ENCODE measurements at places on chromosomes 5 and 9. TPM values are rescaled to one million over a fixed set of nuclear protein-coding genes. Genes with fewer than 3 reads are reported as not detected.
A peak's percentile ranks its signal among the peaks of the same experiment; 100 is the strongest.

GRCh38 chr9:6195714-6196360 lies 19.8 kb upstream of the IL33 start:
- no peak for DNase-seq

GRCh38 chr9:117737721-117738226 lies 33.6 kb downstream of the TLR4 start:
- DNase-seq: no peak

DNA sequence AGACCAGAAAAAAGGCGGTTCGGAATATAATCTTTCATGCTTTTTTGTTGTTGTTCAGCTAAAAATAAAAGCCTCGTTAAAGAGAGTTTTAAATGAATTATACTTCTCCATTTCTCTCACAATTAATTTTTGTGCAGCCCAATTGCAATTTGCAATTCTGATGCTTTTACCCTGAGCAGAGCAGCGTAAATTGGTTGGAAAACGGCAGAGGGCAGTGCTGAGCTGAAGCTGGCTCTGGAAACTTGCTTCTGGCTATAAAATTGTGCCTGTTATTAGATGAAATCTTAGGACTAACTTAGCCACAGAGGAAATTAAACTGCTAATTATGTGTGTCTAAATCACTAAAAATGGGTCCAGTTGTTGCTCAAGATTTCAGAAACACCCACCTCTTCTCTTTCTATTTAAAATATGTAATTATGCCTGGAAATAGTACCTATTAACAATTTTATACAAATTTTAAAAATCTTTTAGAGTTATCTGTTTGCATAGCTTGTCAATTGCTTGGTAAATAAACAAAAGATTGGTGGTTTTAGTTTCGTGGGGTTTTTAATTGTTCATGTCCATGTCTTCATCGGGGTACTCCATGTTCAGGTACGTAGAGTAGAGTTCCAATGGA lies 441.8 kb upstream of the TLE4 start:
- no peak for DNase-seq

DNA sequence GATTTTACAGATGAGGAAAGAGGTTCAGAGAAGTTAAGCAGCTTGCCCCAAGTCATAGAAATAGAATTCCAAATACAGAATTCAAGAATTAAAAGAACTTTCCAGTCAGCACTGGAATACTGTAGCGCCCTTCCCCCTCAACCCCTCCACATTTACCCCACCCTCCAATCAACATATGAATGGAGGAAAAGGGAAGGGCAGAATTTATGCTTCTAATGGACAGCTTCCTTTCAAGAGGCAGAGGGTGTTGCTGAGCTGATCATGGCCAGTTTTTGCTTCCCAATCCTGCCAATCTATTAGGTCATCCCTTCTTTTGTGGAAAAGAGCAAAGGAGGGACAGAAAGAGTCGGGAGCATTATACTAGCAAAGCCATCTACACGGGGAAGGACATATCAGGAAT lies 39.1 kb upstream of the ANKRD31 start:
- DNase-seq: no peak

DNA sequence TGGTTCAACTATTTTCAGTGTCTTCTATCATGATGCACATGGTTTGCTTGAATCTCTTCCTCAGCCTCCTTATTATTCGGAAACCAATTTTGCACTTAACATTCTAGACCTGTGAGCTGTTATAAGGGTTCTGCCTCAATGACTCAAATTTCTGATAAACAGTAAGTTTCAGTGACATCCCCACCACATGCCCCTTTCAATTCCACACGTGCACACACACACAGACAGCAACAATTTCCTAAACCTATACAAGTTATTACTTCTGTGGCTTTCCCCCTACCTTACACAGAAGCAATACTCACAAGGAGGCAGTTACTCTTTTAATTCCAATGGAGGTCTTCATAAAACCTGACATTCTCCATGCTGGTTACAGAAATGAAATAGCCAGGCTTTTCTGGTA lies 102.4 kb downstream of the ELAVL2 start:
- no peak for DNase-seq

GRCh38 chr9:94802793-94803192 lies 76.3 kb downstream of the AOPEP start:
- DNase-seq: no peak

GRCh38 chr9:76575761-76576160 lies 116.8 kb downstream of the GCNT1 start:
- DNase-seq: no peak

DNA sequence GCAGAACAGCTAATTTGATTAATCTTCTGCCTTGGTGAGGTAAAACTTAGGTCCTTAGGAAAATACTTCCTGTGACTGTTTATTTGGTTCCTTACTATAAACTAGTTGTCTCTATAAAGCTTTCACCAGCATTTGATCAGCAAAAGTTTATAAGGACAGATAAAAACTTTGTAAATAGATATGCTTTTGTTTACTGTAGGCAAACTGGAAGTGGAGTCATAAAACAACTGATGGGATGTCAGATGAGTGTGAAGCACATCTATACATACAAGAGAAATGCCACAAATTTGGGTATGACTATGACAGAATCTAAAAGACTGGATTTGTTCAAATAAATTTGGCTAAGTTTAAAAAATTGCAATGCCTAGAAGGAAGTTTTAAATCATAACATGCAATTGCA lies 5.5 kb downstream of the PTGER4 start:
- DNase-seq: no peak

DNA sequence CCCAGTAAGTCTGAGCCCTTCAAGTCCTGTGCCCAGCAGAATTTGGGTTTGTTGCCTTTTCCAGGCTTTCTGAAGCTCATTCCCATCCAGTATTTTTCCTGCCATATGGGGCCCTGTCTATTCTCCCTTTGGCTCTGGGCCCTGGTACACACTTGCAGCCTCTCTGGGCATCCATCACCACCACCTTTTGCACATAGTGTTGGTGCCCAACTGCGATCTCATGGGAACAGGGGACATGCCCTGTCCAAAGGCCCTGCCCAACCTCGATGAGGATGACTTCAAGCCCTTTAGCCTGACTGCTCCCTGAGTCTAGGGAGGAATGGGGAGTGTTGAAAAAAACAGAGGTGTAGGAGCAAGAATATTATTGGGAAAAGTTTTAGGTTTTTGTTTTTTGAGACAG lies 11.5 kb downstream of the RGS3 start:
- no peak for DNase-seq

GRCh38 chr9:3510796-3511195 lies 15.0 kb downstream of the RFX3 start:
- no peak for DNase-seq

DNA sequence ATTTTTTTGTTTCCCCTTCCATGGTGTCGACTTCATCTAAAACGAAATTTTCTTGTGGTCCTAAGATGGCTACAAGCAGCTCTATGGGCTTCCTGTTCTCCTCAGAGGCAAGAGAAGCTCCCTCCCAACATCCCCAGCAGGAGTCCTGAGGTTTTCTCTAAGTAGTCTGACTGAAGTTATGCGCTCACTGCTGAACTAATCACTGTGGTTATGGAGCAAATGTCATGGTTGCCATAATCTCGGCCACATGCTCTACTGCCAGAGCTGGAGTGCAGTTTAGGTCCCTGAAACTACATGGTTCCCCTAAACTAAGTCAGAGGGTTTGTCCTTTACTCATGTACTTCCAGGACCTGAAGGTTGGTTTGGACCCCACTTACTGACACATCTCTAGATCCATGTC lies 68.0 kb upstream of the MAMDC2 start:
- DNase-seq: no peak

- DNase-seq: peak; percentile 24
Measured at GRCh38 chr9:97525451-97525850, 24.0 kb downstream of the TMOD1 start.

DNA sequence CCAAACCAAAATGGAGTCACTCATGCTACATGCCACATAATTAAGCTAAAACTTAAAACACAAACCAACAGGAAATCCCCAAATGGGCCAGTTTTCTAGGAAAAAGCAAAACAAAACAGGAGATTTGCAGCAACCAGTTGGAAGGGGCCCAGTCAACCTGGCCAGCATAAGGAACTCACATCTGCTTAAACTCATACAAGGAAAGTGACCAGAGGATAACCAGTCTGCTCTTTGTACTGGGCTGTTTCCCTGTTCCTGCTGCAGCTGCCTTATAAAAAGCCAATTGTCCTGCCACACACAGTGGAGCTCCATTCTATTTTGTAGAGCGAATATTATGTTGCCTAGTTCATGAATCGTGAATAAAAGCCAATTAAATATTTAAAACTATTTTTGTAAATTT lies 29.5 kb upstream of the PTPDC1 start:
- DNase-seq: no peak

GRCh38 chr5:154734370-154735248 lies 20.6 kb upstream of the LARP1 start:
- no peak for DNase-seq

DNA sequence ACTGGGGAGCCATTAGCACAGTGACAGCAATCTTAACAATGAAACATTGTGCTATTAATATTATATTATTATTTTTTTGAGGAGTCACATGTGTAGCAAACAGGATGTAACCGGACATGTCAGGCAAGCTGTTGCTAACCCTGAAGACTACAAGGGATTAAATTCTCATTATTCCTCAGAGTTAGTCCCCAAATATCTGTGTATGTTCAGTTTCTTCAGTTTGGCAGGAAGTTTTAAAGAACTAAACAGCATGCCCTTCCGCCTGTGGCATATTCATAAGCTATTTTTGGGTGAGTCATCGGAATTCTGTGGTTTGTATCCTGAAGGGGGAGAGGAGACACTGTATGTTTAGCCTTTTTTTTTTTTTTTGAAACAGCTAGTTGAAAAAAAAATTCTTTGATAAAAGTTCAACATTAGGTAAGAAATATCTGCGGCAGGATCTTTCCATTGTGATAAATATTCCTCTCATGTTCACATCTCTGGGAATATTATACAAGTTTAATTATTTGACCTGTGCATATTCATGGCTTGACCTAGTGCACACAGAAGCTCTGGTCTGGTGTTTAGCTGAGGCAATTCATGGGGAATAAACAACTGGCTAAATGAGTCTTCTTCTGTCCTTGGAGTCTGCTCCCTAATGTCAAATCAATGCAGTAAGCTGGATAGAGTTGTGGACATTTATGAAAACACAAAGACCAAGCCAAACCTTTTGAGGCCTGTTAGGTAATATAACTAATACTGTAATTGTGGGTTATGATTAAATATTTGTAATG lies 202.7 kb upstream of the CDKN2B start:
- no peak for DNase-seq

GRCh38 chr5:128271071-128271470 lies 187.5 kb downstream of the SLC12A2 start:
- DNase-seq: no peak

- no peak for DNase-seq
Measured at GRCh38 chr5:66976108-66976507, 220.5 kb downstream of the CD180 start.

GRCh38 chr5:137073189-137073588 lies 425.9 kb downstream of the SPOCK1 start:
- no peak for DNase-seq

DNA sequence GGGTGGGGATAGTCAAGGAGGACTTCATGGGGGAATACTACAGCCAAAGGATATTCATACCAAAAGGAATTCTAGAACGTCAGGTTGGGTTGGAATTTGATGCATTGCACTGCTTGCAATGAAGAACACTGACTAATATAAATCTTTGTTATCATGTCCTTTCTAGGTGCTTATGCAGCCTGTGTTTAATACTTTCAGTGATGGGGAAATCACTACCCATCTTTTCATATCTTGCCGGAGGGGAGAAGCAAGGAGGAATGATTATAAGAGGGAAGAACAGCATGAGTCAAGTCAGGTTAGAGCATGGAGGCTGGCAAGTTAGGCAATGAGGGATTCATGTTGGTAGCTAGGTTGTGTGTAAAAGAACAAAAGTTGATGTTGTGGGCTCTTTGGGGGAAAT lies 5.1 kb upstream of the CCDC69 start:
- DNase-seq: no peak

GRCh38 chr9:100104314-100104713 lies 5.3 kb downstream of the INVS start:
- no peak for DNase-seq

GRCh38 chr5:79791843-79792242 lies 102.2 kb downstream of the CMYA5 start:
- DNase-seq: no peak

DNA sequence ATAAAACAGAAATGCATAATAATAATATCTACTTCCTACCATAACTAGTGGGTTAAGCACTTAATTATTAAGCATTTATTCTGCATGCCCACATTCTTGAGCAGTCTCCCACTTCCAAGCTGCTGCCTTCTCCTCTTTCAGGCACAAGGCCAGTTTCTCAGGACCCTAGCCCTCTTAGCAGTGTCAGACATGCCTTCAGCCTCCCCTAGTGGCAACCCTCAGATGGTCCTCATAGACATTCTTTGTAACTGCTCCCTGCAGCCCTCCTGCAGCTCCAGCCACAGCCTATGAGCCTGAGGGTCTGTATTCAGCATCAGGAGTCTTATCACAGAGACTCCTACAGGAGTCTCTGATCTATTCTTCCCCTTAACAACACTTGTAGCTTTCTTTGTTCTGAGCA lies 3.9 kb downstream of the IL9 start:
- no peak for DNase-seq

DNA sequence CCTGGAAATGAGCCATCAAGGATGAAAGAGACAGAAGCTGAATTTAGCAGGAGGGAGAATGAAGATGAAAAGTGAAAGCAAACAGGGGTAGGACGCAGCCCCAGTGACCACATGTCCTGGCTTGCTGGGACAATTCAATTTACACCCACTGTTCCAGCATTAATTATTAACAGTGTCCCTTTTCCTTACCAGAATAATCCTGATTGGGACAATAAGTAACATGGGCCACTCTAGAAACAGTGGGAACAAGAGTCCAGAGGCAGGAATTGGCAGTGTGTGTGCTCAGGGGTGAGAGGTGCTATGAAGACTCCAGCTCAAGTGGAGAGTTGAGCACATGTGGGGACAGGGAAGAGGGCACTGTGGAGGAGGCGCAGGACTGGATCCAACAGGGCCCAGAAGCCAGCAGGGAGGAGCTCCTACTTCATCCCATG lies 147.1 kb downstream of the C5orf15 start:
- no peak for DNase-seq

- DNase-seq: no peak
Measured at GRCh38 chr5:91357806-91358205, 25.3 kb downstream of the ARRDC3 start.

PLEKHG4B gene
- total RNA-seq: 15.0 TPM

ARL14EPL gene
- total RNA-seq: not detected

SLC46A2 gene
- not detected for total RNA-seq

IFNA4 gene
- total RNA-seq: not detected

DOCK8 gene
- 15.2 TPM for total RNA-seq

SEMA6A gene
- total RNA-seq: 26.3 TPM

LECT2 gene
- total RNA-seq: 0.70 TPM

PITX1 gene
- 117 TPM for total RNA-seq

SVEP1 gene
- 2.9 TPM for total RNA-seq

ZNF454 gene
- not detected for total RNA-seq

All from Caco-2 (cell line).